HFFc6 (cell line): ENCODE measurements at places on chromosomes 3 and 15. TPM values are rescaled to one million over a fixed set of nuclear protein-coding genes. Genes with fewer than 3 reads are reported as not detected.

The MESP2 gene
- 0.19 to 0.27 TPM in 2 of 3 replicates, not detected in the other for total RNA-seq

The TRANK1 gene
- total RNA-seq: 1.1 to 2.7 TPM (median 2.5 TPM) in 3 replicates

The ECT2 gene
- 27.7 to 62.4 TPM (median 46.9 TPM) in 3 replicates for total RNA-seq

GRCh38 chr3:61030469-61031035 lies 220.7 kb downstream of the FHIT start:
- DNase-seq: no peak
- H3K27me3 ChIP-seq: peaks cover 3% of the 10 kb centered on the region; the same call in 1 of the 2 replicates
- no peak overlapping the region for H3K27ac ChIP-seq
- H3K4me1 ChIP-seq: no peaks in the 10 kb centered on the region
- no peak overlapping the region for H3K4me3 ChIP-seq

GRCh38 chr15:38809621-38810020 lies 245.0 kb upstream of the RASGRP1 start:
- DNase-seq: peak; percentile 30
- no peaks in the 10 kb centered on the region for H3K27me3 ChIP-seq
- no peak overlapping the region for H3K27ac ChIP-seq
- peaks cover 37% of the 10 kb centered on the region for H3K4me1 ChIP-seq
- H3K4me3 ChIP-seq: no peak overlapping the region

- no peaks in the 10 kb centered on the region for H3K36me3 ChIP-seq
- H3K4me3 ChIP-seq: no peak overlapping the region
- peaks cover 6% of the 10 kb centered on the region for H3K27me3 ChIP-seq
- H3K4me1 ChIP-seq: peaks cover 35% of the 10 kb centered on the region
- no peak overlapping the region for H3K27ac ChIP-seq
- DNase-seq: no peak
These were observed 16.6 kb upstream of the KY start for GRCh38 chr3:134667406-134667805.

DNA sequence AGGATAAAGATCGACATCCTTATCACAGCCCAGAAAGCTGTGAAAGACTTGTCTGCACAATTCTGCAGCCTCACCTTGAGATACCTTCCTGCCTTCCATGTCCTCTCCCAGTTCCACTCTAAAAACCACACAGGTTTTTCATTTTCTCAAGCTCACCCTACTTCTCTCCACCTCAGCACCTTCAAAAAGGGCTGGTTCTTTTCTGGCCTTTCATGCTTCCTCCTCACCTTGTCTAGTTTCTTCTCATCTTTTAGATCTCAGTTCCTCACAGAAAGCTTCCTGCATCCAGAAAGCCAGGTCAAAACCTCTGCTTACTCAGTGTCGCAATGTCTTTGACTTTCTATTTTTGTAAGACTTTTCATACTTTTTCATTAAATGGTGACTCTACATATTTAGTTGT lies 140.2 kb upstream of the STT3B start:
- H3K36me3 ChIP-seq: peaks cover under 1% of the 10 kb centered on the region; the same call in 1 of the 2 replicates
- no peaks in the 10 kb centered on the region for H3K27me3 ChIP-seq
- no peak for DNase-seq
- no peak overlapping the region for H3K4me3 ChIP-seq

DNA sequence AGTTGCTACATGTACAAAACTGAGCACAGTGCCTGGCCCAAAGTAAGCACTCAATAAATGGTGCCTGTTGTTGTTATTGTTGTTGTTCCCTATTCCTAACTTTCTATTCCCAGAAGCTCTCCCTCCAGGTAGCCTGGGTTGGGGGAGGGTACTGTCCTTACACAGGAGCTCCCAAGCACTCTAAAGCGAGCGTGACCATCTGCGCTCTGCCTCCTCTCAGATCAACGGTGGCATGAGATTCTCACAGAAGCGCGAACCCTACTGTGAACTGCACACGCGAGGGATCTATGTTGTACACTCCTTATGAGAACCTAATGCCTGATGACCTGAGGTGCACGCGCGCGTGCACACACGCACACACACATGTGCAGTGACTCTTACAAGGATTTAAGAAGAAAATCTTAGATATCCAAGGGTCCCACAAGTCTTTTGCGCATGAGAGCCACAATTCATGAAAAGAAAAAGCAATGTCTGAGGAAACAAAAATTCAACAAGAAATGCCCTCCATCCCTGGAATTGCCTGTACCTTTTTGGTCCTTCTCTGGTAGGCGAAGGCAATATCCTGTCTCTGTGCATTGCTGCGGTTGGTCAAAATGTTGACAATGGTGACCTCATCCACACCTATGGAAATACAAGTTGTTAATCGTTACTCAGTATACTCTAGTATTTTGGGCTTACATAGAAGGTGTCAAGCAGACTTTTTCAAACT lies 33.7 kb downstream of the ANXA2 start:
- peaks cover 41% of the 10 kb centered on the region for H3K27me3 ChIP-seq
- peak overlapping the region; percentile 62 for H3K4me3 ChIP-seq
- DNase-seq: no peak

DNA sequence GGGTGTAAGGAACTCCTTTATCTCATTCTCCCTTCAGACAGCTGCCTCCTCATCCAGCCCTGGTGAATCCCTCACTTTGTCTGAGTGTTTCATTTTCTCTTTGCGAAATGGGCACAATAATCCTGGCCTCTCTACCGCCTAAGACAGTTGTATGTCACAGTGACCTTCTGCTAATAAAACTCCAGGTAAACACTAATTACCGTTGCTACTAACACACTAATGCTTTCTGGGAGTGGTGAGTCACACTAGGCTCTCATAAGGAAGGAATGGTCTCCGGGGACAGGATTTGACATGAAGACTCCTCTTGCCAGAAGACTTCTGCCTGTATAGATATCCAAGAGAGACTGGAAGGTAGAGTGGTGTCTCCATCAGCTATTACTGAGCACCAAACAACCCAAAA lies 71.7 kb upstream of the SNRK start:
- peaks cover 16% of the 10 kb centered on the region for H3K27me3 ChIP-seq
- H3K27ac ChIP-seq: peak overlapping the region; percentile 11; the same call in 1 of the 2 replicates
- H3K36me3 ChIP-seq: no peaks in the 10 kb centered on the region
- H3K4me3 ChIP-seq: peak overlapping the region; percentile 11; the same call in 1 of the 2 replicates
- DNase-seq: peak; percentile 50

- no peaks in the 10 kb centered on the region for H3K27me3 ChIP-seq
- H3K4me1 ChIP-seq: peaks cover 28% of the 10 kb centered on the region
- DNase-seq: no peak
- H3K27ac ChIP-seq: no peak overlapping the region
- no peak overlapping the region for H3K4me3 ChIP-seq
These were observed 10.5 kb downstream of the LRRK1 start for GRCh38 chr15:100929641-100930042.

DNA sequence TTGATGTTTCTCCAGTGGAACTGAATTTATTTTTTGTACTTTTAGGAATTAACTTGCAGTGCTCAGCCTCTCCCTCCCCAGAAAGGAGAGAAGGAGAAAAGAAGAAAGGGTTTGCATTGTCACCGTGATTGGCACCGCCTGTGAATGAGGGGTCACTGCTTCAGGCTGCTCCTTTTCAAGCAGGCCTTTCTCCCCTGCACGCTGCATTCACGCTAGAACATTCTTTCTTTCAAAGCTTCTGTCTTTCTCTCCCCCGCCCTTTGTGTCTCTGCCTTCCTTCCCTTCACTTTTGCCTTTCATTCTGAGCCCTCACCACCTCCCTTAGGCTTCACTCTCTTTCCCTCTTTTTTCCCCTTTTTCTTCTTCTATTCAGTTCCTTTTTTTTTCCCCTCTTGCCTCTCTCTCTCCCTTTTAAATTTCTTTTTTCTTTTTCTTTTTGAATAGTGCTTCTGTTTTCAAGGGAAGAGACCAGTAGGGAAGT lies 42.4 kb downstream of the ZNF710 start:
- H3K4me3 ChIP-seq: no peak overlapping the region
- H3K36me3 ChIP-seq: no peaks in the 10 kb centered on the region
- no peaks in the 10 kb centered on the region; the same call in 1 of the 2 replicates for H3K27me3 ChIP-seq
- H3K4me1 ChIP-seq: peaks cover 23% of the 10 kb centered on the region
- no peak for DNase-seq

- H3K4me3 ChIP-seq: no peak overlapping the region
- peaks cover 31% of the 10 kb centered on the region for H3K4me1 ChIP-seq
- H3K27me3 ChIP-seq: peaks cover 5% of the 10 kb centered on the region
- H3K27ac ChIP-seq: peak overlapping the region; percentile 78
- no peak for DNase-seq
These were observed 11.6 kb downstream of the RMDN3 start for GRCh38 chr15:40743485-40743901.

GRCh38 chr15:90757461-90757860 lies 40.3 kb downstream of the BLM start:
- H3K4me1 ChIP-seq: peaks cover 5% of the 10 kb centered on the region; the same call in 1 of the 2 replicates
- H3K27ac ChIP-seq: peak overlapping the region; percentile 6; the same call in 1 of the 2 replicates
- H3K27me3 ChIP-seq: no peaks in the 10 kb centered on the region

- H3K4me3 ChIP-seq: no peak overlapping the region
- H3K36me3 ChIP-seq: peaks cover 42% of the 10 kb centered on the region
- DNase-seq: no peak
- H3K4me1 ChIP-seq: 0 out of 2 replicates have a peak, but pooled peaks cover 6% of the 10 kb centered on the region
- no peak overlapping the region; the same call in 1 of the 2 replicates for H3K27ac ChIP-seq
- H3K27me3 ChIP-seq: peaks cover 2% of the 10 kb centered on the region; the same call in 1 of the 2 replicates
These were observed 93.5 kb downstream of the FLNB start for GRCh38 chr3:58101499-58102389.

- H3K36me3 ChIP-seq: 0 out of 2 replicates have a peak, but pooled peaks cover 4% of the 10 kb centered on the region
- H3K4me3 ChIP-seq: no peak overlapping the region
- H3K27me3 ChIP-seq: no peaks in the 10 kb centered on the region
- no peaks in the 10 kb centered on the region for H3K4me1 ChIP-seq
- no peak for DNase-seq
These were observed 278.7 kb upstream of the SOX2 start for GRCh38 chr3:181432992-181433391.
